ENCODE measurements at places on chromosomes 12 and 14.

- DNase-seq = no peak
Measured at GRCh38 chr12:4819654-4820053, 90.1 kb upstream of the KCNA1 start.

DNA sequence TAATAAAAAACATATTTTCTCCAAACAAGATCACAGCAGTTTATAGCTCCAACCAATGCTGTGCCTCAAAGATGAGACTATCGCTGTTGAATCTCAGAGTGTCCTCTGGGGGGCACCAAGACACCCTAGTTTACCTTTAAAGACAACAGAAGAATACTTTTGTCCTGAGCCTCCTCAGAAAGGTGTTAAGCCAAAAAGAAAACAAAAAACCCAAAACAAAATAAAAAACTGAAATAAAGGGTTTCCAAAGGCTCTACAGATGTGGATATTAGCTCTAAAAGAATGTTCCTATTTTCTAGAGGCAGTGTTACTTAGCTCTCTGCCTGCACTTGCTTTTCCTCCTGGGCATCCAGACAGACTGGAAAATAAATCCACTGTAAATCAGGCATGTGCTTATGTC, 86.9 kb upstream of the TTC7B start:
- peak; percentile 56 for DNase-seq

DNA sequence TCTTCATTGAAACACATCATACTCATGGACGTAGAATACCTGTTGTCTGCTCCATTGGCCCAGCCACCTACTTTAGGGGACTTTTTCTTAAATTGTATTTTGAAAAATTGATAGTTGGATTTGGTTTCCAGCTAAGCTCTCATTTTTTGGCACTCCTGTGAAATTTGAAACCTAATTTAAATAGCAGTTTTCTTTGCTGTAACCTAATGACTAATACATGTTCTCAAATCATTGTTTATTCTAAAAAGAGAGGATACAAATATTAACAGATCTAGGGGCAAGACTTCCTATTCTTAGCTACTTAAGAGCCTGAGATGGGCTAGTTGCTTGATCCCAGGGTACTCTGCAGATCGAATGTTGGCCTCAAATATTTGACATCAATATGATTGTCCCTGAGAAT, 78.9 kb downstream of the PLEKHA5 start:
- no peak for DNase-seq

DNA sequence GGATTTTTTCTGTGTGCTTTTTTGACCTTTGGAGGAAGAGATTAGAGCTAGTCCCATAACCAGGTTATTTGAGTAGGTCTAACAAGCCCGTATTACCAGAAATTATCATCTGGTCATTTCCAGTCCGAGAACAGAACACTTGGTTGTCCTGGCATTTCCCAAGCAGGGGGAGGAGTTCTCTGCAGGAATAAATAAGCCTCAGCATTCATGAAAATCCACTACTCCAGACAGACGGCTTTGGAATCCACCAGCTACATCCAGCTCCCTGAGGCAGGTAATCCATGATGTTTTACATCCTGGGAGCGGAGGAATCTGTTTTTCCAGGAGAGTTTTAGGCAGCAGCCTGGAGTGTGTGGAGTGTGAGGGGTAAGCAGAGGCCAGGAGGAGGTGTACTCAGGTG, at the start of gene SERPINA3:
Gene SERPINA3 (plus strand): TSS at position 218 of the 400 bp plus-strand sequence. CDS start 2,051 bp downstream, outside the sequence.
- DNase-seq = no peak

DNA sequence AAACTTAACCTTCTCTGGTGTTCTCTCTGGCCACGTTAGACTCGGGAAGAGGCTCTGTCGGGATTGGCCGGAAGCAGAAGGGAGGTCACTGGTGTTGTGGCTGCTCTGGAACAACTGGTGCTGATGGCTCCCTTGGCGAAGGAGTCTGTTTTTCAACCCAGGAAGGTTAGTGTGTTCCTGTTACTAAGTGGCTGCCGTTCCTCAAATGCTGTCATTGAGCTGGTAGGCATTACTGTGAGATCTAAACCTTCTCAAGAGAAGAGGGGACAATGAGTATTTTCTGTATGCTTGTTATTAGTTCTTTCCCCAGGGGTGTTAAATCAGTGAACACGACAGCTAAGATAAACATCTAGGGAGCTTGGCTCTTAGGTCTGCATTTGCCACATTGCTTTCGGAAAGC, 18.3 kb downstream of the POP5 start:
- no peak for DNase-seq

DNA sequence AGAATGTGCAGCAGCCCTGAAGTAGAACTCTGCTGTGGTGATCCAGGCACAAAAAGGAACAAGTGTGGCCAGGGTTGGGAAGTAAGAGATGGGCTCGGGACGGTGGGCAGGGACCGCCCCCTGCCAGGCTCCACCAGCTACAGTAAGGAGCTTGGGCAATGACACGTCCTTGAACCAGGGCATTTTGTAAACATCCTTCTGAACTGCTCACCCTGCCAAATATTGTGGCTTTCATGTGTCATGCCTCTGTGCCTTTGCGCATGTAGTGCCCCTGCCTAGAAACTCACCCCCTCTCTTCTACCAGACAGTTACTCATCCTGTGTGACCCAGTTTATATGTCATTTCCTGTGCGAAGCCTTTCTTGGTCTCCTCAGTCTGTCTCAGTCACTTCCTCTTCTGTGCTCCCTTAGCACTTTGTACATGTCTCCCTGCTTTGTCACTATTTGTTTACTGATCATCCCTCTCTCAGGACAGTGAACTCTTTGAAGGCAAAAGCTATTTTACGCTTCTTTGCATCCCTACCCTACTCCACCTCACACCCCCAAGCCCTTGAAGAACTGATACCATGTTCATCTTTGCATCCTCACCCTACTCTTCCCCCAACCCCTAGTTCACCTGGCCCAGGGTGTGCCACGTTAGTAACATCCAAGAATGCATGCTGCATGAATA, 108.9 kb upstream of the PLEKHG7 start:
- DNase-seq = peak; percentile 92

GRCh38 chr14:26339381-26339780, 258.5 kb downstream of the NOVA1 start:
- DNase-seq = no peak

DNA sequence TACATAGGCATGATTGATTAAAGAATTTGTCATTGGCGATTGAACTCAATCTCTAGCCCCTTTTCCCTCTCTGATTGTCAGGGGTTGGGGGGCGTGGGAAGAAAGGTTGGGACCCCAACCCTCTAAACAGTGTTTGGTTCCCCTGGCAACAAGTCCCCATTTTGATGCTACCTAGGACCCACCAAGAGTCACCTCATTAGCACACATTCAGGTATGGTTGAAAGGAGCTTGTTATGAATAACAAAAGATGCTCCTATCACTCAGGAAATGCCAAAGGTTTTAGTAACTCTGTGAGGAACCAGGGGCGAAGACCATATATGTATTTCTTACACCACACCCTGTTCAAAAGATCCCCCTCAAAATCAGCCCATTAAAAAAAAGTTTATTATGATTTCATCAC, 14.3 kb downstream of the RNF212B start:
- no peak for DNase-seq

DNA sequence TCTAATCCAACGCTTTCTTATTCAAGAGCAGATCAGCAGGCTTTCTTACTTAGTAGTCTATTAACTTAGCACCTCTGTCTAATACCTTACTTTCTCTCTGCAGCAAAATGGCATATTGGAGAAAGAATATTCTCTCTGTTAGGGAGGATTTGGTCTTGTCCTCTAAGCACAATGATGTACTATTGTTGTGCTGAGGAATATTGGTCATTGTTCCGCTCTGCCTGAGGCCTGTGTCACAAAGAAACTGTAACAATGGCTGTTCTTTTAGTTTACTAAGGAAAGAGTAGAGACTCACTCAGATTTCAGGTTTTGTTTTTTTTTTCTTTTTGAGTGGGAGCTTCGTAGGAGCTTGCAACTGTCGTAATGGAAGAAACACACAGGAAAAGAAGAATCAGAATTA, 1358.8 kb downstream of the LRFN5 start:
- DNase-seq = no peak

DNA sequence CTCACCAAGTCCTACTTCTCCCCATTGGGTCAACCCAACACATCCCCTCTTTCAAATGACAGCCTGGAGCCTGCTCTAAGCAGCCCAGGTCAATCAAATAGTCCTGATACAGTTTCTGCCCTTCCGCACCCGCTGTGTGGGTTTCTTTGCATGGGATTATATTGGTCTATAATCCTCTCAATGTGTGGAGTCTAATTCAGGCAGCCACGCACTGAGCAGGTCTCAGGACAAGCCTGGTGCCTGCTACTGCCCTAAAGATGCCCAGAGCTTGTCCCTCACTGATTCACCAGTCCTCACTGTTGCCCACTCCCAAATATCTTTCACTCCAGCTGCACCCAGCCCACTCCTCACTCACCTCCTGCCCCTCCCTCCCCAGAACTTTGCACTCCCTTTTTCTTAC, 16.4 kb downstream of the ACTN1 start:
- DNase-seq = no peak

- DNase-seq = no peak
Measured at GRCh38 chr14:83714151-83714550, 1815.8 kb upstream of the FLRT2 start.

- DNase-seq = no peak
Measured at GRCh38 chr14:76812093-76812421, 625 bp downstream of the ANGEL1 start.

- DNase-seq = no peak
Measured at GRCh38 chr12:38350342-38351174, 34.0 kb downstream of the ALG10B start.

GRCh38 chr14:105249182-105250007, 1.1 kb downstream of the BTBD6 start:
- peak; percentile 9 for DNase-seq

- DNase-seq = no peak
Measured at GRCh38 chr12:2375871-2376270, 323.1 kb downstream of the CACNA1C start.

- no peak for DNase-seq
Measured at GRCh38 chr12:49955899-49956662, 5.5 kb downstream of the AQP2 start.

GRCh38 chr12:79374545-79374944, 316.2 kb downstream of the PAWR start:
- peak; percentile 16 for DNase-seq

GRCh38 chr12:8088574-8088973, 6.5 kb downstream of the NECAP1 start:
- no peak for DNase-seq

GRCh38 chr14:53193193-53193592, 40.1 kb upstream of the DDHD1 start:
- peak; percentile 18 for DNase-seq

DNA sequence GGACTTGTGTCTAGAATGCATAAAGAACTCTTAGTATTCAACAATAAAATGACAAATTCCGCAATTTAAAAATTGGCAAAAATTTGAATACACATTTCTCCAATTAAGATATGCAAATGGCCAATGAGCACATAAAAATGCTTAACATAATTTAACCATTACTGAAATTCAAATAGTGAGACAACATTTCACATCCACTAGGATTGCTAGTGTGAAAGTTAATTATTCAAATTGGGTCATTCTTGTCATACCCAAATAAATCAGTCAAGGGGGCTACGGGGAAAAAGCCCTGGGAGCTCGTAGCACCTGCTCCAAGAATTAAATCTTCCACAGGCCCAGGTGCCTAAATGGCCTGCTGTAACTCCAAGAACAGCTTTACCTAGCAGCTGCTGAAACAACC, 25.0 kb upstream of the C14orf132 start:
- DNase-seq = no peak
